ENCODE measurements at places on chromosomes 1 and 21.

DNA sequence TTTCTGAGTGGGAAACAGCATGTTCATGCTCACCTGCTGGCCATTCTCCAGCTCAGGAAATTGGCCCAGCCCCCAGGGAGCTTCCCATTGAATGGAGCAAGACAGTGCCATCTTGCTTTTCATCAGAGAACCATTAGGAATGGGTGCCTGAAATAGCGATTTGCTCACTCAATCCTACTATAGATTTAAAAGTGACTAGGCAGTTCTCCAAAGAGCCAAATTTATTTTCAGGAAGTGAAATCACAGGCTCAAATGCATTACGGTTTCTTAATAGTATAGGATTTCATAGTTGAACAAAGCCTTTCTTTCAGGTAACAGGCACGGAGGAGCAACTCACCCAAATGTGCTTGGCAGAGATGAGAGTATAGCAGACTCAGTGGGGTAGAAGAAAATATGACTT, 272.1 kb downstream of the GRIK1 start:
- no peak for DNase-seq

DNA sequence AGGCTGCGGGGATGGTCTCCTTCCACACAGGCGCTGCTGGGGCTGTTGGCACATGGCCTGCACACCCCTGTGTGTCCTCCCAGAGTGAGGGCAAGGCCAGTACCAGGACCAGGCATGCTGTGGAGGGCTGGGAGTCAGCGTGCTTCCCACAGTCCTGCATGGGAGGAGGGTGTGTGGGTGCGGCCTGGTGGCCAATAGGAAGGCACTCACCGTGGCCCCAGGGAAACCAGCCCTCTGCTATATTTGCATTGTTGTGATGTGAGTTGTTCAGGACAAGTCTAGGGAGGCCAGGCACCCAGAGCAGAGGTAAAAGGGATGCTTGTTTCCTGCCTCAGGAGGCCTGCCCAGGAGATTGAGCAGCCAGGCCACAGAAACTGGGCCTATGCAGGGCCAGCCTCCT, 59.5 kb downstream of the S100B start:
- DNase-seq = no peak

DNA sequence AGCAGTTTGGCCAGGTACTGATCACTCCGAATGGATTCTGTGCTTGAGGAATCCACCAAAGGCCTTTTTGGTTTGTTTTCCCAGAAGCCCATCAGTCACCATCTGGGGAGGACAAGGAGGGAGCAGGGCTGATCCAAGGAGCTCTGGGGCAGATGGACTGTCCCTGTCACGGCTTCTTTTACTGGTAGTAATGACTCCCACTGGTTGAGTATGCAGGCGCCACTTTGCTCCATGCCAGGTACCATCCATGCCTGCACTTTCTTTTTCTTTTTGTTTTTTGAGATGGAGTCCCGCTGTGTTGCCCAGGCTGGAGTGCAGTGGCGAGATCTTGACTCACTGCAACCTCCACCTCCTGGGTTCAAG, 101.7 kb downstream of the UBIAD1 start:
- DNase-seq = no peak

DNA sequence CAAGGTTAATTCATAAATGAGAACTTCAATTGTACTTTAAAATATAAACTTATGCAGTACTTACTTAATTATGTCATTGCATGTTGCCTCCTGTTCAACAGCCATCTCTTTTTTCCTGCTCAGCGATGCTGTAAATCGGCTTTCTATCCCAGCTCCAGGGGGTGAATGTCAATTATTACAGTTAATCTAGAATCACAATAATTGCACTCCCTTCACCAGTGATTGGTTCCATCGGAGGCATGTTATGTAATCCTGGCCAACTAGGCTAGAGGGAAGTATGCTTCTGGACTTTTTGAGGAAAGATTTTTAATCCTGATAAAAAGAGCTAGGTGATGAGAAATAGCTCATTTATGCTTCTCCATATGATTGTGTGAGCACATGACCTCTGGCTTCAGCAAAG, 53.8 kb upstream of the SGIP1 start:
- no peak for DNase-seq

DNA sequence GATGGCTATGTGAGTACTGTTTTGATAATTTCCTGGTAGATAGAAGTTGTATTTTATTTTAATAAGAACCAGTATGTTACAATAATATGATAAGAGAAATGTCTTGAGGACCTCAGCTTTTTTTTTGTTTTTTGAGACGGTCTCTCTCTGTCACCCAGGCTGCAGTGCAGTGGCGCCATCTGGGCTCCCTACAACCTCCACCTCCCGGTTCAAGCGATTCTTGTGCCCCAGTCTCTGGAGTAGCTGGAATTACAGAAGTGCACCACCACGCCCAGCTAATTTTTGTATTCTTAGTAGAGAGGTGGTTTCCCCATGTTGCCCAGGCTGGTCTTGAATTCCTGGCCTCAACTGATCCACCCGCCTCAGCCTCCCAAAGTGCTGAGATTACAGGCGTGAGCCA, 968.1 kb upstream of the ADGRL4 start:
- no peak for DNase-seq

DNA sequence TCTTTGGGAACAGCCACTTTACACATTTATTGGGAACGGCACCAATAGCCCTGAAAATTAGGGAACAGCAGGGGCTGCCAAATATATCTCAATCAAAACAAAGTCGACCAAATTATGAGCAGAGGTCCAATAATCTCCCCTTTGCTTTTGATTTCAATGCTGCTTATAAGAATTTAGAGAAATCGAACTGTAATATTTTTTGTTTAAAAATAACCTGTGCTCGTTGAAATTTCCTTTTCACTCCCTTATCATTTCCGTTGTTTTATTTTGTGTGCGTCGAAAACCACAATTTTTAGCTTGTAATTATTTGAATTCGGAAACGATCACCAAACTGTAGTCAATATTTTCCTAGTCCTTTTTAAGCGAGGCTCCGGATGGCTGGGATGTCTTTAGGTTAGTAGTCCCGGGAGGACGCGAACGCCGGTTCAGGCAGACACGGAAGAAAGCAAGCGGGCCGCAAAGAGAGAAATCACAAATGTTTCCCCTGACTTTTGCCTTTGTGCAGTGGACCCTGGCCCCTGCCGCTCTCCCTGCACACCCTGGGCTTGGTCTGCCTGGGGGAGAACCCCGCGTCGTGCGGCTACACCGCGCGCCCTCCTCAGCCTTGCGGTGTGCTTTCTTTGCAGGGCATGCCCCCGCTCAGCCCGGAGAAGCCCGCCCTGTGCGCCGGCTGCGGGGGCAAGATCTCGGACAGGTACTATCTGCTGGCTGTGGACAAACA, 2.3 kb downstream of the LHX9 start:
- DNase-seq = no peak

DNA sequence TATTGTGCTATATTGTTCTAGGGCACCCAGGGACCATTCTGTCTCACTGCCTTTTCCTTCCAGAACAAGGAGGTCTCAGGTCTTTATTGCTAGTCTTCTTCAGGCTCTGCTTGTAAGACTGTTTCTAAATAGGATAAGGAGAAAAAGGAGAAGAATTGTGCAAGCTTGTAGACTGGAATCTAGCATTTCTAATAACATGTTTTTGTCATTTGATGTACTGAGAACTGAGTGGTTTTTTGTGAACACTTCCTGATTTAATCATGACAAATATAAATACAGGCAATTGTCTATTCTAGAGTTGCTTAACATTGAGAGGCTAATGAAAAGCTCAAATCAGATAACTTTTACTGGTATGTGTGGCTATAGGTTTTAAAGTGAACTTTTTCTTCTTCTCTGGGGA, 77.6 kb downstream of the CLIC4 start:
- no peak for DNase-seq

DNA sequence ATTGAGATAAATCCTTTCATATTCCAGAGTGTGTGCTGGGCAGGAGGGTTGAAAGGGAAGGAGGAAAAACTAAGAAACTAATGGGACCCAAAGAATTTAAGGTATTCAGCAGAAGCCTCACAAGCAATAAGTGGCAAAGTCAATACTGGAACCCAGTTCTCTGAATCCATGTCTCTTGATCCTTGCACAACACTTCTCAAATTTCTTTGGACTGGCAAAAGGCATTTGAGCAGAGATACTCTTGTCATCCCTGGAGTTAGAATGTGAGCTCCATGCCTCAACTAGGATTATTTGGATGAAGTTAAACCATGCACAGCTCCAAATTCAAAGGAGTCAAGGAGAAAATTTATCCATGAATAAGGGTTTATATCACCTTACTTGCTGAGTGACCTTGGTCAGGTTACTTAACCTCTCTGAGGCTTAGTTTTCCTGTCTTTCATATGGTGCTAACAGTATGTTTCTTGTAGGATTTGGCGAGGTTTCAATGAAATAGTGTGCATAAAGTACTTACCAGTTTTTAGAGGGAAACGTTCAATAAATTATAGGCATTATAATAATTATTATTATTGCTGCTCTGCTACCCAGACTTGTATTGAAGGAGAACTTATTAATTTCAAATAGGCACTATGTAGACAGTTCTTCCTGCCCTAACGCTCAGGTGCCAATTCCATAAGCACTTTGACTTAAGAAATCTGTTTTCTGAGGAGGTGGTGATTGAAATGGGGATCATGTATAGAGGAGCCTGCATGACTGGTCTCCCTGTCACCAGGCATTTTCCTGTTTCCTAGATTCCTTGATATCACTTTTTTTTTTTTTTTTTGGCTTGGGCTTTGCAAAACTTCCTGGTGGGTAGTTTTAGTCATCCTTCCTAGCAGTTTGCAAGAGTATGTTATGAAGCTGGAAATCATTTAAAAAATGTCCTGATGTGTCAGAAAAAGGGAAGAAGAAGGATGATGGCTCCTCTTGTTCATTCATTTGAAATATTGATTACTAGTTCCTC, 125.0 kb upstream of the JUN start:
- DNase-seq = no peak

GRCh38 chr1:155247667-155248553, 7.4 kb downstream of the ENTREP3 start:
- DNase-seq = no peak

DNA sequence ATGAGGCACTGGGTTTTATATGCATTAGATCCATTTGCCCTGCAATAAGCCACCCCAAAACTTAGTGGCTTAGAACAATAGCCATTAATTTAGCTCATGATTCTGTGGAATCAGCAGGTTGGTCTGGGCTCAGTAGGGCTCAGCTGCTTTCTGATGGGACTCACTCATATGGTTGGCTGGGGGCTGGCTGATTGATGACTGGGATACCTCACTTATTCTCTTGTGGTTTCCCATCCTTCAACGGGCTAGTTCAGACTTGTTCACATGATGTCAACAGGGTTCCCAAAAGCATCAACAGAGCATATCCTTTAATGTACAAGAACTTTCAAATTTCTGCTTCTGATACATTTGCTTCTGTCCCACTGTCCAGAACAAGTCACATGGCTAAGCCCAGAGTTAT, 43.2 kb downstream of the DNM3 start:
- no peak for DNase-seq

- DNase-seq = no peak
Observed at GRCh38 chr1:207981976-207982375, 71.1 kb upstream of the CD34 start.
